DMS53 (cell line): ENCODE measurements at places on chromosomes 4 and X.
A peak's percentile ranks its signal among the peaks of the same experiment; 100 is the strongest.

DNA sequence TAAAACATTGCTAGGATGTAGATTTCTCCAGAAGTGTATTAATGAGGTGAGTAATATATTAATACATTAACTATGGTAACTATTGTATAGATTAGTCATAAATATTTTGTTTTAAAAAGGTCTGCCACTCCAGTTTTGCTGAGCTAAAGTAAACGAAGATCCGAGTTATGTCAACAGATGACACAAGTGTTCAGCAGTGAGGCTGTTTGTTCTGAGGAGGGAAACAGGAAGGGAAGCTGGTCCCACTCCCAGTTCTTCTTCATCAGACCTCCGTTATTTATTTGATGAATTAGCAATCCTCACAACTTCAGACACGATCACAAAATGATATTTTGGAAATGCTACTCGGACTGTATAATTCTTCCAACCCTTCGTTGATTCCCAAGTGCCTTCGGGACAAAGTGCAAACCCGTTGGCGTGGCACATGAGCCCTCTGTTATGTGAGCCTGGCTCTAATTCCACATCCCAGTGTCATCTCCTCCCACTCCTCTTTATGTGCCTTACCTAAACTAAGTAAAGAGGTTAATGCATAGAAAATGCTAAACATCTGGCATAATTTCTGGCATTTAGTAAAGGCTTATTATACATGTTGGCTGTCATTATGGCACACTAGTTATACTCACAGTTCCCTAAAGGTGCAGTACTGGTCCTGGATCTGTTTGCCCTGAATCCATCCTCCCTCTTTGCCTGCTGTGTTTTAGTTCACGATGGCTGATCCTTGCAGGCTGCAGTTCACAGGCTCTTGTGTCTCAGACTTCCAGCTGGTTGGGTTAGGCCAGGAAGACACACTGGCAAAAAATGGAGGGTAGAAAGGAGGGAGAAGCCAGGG, 190.6 kb upstream of the LNX1 start:
- DNase-seq = peak; percentile 86

GRCh38 chr4:92304121-92304520, 355 bp downstream of the GRID2 start:
- DNase-seq = no peak

DNA sequence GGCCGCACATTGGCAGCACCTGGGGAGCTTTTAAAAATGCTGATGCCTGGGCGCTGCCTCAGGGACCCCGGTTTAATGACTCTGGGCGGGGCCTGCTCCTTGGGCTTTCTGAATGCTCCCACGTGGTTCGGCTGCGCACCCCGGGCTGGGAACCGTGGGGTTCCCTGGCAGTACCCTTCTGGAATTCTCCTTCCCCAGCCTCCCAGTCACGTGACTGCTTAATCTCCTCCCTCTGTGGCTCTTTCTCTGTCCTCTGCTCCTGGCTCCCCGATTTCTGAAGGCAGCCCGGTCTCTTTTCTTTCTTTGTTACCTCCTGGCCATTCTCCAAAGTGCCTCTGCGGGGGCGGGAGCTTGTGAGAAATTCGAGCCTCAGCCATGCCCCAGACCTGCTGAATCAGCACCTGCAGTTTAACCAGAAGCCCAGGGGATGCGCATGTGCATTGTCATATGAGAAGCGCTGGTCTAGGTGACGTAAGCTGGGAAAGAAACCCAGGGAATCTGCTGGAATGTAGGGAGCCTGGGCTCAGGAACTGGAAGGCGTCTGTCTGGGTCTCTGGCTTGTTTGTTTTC, 16.6 kb downstream of the CLCN4 start:
- DNase-seq = no peak

- no peak for DNase-seq
Observed at GRCh38 chr4:142243255-142243654, 602.8 kb downstream of the INPP4B start.

- peak; percentile 45 for DNase-seq
Observed at GRCh38 chrX:12770440-12770839, 20.8 kb upstream of the PRPS2 start.

DNA sequence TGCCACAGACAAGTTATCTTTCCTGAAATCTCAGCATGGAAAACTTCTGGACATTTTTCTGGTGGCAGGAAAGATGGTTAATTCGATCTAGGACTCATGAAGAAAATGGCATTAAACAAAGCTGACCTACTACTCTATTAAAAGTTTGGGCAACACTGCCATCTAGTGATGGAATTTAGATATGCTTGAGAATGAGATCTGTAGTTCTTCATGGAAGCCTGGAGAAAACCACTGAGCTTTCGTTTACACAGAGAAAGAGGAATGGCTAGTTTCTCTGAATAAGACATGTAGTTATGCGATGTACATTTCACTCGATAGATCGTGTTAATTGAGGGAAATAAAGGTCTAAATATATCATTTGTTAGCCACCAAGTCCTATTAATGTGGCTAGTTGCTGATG, 51.7 kb upstream of the CHRDL1 start:
- DNase-seq = peak; percentile 77

GRCh38 chrX:31213941-31214340, 142.1 kb upstream of the FTHL17 start:
- DNase-seq = peak; percentile 50

DNA sequence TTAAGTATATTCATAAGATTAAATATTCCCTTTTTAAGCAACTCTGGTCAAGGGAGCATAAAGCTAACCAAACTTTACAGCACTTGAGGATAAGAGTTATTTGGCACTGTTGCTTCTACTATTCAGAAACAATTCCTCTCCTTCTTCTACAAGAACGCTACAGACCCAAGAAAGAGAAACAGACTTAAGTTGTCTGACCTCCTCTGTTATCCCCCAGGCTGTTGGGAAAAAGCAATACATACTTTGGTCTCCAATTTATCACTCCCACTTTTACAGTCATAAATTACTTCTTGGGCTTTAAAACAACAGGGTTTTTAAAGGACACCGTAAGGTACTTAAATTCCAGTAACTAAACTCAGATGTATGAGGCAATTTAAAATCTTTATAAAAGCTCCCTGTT, 147.4 kb downstream of the COL25A1 start:
- DNase-seq = no peak

DNA sequence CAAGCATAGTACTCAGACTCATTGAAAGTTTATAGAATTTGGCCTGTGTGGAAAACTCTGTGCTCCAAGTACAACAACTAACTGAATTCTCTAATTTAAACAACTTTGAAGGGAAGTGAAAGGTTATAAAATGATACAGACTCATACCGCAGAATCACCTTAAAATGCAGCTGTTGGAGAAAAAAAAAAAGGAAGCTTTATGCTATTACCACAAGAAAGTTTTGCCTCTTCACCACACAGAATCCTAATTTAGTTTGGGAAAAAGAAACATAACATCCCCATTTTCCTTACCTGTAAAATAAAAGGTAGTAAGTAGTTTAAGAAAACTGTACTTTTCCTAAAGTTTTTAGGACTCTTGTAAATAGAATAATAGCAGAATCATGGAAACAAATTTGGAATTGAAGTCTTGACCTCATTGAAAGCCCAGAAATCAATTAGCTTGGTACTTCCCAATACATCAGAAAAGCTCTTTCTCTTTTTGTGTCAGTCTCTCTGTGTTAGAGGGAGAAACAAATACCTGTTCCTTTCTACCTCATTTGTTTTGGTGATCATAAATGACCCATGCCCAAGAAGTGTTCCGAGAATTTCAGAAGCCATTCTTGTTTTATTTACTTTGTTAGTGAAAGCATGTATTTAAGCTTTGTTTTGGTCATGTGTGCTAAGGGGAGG, 78.8 kb downstream of the NFKB1 start:
- DNase-seq = no peak

DNA sequence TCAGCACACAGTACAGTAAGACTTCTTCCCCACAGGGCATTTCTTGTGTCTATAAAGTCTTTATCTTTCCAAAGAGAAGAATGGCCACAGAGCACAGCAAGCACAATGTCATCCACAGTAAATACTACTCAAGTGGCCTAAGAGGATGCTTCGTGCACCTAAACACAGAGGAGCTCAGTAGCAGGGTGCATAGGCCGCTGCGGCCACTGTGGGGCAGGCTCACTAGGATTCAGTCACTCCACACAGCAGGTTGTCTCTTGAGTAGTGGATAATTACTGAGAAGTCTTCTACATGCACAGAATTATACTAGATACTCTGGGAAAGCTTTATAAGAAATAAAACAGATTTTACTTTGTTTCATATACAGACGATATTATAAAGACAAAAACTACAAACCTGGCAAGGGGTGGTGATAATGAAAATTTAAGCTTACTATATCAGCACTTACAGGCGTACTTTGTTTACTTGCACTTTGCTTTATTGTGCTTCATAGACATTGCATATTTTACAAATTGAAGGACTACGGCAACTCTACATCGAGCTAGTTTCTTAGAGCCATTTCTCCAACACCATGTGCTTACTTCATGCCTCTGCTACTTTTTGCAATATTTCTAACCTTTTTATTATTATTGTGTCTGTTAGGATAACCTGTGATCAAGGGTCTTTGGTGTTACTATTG, 78.5 kb downstream of the PRDM5 start:
- peak; percentile 71 for DNase-seq

DNA sequence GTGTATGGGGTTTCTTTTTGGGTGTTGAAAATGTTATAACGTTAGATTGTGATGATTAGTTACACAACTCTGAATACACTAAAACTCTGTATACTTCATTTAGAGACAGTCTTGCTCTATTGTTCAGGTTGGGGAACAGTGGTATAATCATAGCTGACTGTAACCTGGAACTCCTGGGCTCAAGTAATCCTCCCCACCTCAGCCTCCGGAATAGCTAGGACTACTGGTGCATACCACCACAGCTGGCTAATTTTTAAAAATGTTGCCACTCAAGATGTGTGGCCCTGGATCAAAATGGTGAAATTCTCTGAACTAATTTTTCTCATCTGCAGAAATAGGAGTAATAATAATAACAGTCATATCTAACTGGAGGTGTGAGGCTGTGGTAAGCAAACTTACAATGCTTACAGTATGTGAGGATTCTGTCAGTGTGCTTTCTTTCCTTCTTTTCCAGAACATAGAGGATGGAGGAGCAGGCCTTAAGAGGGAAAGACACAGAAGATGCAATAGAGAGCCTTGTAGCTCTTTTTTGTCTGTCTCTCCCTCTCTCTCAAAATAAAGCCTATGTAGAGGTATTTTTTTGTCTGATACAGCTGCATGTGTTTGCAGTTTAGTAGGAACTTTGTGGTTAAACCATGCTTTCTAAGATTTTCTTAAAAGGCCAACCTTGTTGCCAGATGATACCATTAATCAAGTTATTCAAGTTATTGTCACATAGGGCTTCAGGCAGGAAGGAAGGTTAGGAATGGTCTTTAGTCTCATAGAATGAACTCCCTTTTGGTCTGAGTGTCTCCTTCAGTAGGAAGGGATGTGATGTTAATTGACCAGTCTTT, 7.5 kb downstream of the ADD1 start:
- DNase-seq = no peak

GRCh38 chrX:110081740-110082139, 78.8 kb downstream of the TMEM164 start:
- DNase-seq = no peak

GRCh38 chrX:71941776-71942175, 31.1 kb downstream of the NHSL2 start:
- no peak for DNase-seq

DNA sequence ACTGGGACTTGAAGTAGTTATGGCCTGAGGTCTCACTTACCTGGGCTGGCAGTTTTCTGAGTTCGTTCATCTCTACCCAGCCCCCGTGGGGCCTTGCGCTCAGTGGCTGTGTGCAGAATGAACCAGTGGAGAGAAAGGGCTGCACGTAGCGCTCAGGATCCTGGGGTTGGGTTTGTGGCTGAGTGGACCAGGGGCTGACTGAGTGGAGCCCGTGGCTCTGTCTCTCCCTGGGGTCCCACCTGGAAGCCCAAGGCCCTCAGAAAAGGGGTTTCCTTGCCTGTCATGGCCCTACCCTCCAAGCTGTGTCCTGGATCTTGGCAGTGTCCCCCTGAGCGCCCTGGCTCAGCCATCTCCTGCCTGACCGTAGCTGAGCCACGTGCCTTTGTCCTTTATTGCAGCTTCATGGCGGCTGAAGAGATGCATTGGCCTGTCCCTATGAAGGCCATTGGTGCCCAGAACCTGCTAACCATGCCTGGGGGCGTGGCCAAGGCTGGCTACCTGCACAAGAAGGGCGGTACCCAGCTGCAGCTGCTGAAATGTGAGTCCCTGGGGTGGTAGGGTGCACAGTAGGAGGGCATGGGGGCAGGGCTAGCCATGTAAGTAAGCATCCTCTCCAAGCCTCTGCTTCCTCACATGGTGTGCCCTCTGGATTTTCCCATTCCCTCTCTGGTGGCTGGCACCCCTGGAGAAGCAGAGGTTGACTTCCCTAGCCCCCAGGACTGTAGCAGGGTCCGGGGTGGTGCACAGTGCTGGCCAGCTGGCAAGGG, 23.2 kb upstream of the ADD1 start:
- no peak for DNase-seq

GRCh38 chrX:38699121-38699520, 102.1 kb upstream of the MID1IP1 start:
- DNase-seq = no peak

DNA sequence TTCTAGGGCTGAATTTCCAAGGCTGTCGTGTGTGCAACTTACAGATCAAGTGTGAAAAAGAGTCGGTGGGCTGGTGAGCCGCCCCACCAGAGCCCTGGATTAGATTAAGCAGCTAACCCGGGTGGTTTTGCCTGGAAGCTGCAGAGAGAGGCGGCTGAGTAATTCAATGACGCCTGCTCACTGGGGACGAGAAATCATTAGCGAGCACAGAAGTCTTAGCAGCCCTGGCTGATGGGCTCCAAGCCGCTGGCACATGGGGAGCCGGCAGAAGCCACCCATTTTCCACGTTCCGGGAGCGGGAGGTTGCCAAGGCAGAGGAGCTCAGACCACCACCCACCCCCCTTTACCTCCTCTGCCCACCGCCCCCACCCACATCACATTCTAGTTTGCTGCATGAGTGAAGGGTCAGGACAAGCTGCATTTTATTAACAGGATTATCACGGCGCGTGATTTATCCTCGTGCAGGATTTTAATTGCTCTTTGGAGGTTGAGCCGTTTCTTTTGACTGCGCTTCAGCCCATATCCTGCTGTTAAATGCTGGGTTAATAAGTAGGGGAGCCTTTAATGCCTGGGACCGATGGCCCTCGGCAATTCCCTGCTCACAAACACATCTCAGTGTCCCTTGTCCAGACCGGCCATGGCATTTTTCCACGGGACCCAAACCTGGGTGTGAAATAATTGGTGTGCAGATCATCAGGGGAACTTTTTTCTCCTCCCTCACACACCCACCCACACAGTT, 19.1 kb downstream of the BCOR start:
- DNase-seq = no peak

GRCh38 chrX:57573754-57574153, 18.1 kb upstream of the ZXDB start:
- DNase-seq = peak; percentile 44
